ENCODE measurements at places on chromosomes 1 and 21. TPM values are rescaled to one million over a fixed set of nuclear protein-coding genes. Genes with fewer than 3 reads are reported as not detected.

GRCh38 chr21:28770867-28771661 lies 221.6 kb downstream of the LTN1 start:
- ATAC-seq: no peak

- peak; percentile 70 for ATAC-seq
These were observed 60.1 kb upstream of the NEK2 start for GRCh38 chr1:211735208-211736170.

DNA sequence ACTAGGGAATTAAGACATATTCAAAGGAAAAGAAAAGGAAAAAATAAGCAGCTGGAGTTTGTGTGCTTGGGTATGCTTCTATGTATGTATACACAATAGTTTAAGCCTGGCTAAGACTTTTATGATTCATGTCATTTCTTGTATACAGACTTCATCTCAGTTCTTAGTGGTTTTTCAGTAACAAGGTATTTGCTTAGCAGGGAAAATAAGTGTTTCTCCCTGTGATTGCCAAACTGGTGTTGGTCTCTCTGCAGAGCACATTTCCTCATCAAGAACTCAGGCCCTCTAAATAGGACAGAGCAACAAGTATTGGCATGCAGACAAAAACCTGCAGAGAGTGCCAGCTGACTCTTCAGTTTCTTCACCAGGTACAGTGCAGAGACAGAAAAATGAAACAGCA lies 484.4 kb upstream of the ZRANB2 start:
- no peak for ATAC-seq

- ATAC-seq: no peak
These were observed 37.9 kb downstream of the PIGM start for GRCh38 chr1:159993911-159994310.

The STUM gene
- 0.24 TPM for total RNA-seq

- ATAC-seq: no peak
These were observed 166.9 kb upstream of the FOXD3 start for GRCh38 chr1:63155437-63155836.

DNA sequence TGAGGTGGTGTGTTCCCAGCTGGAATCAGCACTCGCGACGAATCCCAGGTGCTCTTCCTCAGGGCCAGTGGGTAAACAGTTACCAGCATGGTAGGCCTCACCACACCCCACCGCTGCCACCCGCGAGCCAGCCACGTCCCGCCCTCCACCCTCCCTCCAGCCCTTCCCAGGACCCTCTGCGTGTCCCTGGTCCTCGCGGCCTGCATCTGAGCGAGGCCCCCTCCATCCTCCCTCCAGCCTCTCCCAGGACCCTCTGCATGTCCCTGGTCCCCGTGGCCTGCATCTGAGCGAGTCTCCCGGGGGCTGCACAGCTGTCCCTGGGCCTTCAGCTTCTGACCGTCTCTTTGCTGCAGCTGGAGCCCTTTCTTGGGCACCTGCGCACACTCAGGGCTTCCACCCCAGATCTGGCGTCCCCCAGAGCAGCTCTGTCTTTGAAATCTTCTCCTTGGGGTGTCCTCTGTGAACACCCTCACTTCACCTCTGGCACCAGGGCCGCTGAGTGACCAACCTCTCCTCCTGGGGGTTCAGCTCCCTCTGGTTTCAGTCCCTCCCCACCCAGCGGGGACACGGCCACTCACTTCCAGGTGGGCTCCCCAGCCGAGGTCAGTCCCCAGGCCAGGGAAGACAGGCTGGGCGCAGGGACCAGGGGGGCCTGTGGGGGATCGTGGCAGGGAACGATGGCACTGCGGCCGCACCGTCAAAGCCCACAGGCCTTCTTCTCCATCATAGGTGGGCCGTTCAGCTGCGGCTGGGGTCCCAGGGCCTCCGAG lies 57.8 kb upstream of the COL6A2 start:
- no peak for ATAC-seq

- no peak for ATAC-seq
These were observed 13.4 kb upstream of the FTCD start for GRCh38 chr21:46168659-46169386.

- peak; percentile 48 for ATAC-seq
These were observed 85.1 kb downstream of the CLDN17 start for GRCh38 chr21:30081506-30081905.

DNA sequence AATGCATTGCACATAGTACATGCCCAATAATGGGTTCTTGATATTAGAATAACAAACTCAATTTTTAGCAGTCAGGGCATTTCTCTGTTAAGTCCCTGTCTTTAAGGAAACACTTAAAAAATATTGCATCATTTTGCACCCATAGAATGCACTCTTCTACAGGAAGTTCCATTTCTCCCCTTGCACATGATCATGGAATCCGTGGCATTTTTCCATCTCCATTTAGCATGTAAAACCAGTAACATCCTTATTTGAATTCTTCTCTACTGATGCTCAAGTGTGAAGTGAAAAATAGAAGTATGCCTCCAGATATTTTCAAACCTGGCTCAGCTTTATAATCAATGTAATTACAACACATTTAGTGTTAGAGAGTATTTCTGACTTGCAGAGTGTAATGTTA lies 192.8 kb downstream of the RWDD3 start:
- ATAC-seq: no peak

The KPRP gene
- total RNA-seq: 3.6 TPM

DNA sequence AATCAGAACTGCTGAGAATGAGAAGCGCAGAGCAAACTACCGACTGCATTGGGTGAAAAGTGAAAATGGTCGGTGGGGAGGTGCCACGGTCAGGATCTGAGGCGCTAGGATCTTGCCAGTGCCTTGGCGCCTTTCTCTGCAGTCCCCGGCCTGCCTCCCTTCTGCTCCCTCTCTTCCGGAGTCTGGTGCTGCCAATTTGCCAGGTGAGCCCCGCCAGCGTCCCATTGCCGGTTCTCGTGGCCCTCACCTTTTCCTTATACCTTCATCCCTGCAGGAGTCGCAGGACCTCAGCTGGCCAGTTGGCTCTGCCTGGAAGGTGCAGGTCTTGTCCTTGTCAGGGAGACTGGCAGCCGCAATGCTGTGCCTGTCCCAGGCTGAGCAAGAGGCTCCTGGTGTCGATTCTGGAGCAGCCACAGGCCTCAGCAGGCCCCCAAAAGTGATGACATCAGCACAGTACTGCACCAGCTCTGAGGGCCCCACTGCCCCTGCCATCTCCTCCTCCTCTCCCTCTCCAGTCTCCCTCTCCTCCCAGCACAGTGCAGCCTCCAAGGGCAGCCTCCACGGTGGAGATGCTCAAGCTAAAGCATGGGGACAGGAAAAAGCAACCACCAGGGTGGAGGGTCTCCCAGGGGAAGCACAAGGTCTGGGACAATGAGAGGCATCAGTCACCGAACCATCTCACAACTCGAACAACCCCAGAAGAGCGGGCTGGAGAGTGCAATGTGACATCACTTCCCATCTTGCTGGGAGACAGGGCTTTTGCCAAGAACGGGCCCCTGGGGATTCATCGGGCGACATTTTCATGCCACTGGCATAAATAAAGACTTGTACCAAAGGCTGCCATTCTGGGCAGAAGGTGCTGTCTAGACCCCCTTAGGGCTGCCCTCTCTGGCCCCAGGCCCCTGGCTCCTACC lies 37.1 kb upstream of the H6PD start:
- ATAC-seq: no peak

- no peak for ATAC-seq
These were observed 7.8 kb downstream of the PIK3CD start for GRCh38 chr1:9659328-9659727.

DNA sequence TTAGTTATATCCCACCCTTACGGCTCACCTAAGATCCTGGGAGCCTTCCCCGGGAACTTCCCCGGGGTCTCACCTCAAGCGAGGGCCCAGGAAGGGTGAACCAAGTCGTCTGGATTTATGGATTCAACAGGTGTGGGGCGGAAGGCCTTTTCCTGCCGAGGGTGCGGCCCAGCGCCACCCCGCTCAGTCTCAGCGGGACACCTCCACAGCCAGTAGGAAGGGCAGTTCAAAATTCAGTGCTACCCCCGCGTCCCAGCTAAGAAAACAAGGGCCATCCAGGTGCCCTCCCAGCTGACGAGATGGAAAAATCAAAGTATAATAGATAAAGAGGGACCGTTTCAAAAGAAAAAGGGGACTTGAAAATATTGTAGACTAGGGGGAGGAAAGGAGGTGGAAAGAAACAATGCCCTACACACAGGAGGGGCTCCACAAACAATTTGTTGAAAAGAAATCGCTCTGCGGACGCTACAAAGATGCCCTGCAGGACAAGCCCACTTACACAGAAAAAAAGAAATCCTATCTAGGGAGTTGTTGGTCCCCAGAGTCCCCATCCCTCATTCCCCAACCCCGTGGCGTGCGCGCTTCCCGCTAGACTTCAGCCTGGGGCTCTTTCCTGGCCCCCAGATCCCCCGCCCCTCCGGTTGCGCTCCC lies 1.3 kb downstream of the SLC2A1 start:
- ATAC-seq: peak; percentile 1

DNA sequence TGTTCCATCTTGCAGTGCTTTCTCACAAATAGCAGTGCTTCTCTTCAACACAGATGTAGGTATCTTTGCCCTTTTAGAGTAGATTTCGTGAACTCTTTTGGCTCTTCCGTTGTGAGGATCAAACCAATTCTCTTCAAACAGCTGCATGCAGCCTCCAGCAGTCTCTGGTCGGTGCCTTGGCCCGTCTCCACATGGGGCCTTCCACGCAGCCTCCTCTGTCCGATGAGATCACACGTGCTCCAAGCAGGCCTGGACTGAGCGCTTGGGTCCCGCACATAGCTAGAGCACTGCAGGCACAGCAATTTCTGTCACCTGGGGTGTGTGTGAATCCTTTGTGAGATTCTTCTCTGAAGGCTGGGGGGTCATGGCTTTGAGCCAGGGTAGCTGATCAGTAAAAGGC lies 82.8 kb upstream of the KCNE2 start:
- no peak for ATAC-seq

- ATAC-seq: no peak
These were observed 104.2 kb downstream of the DUSP10 start for GRCh38 chr1:221637641-221638041.

GRCh38 chr1:97254731-97255463 lies 533.3 kb downstream of the PTBP2 start:
- ATAC-seq: no peak

The NEGR1 gene
- 0.16 TPM for total RNA-seq

GRCh38 chr1:95002540-95003432 lies 70.0 kb downstream of the ALG14 start:
- no peak for ATAC-seq

- peak; percentile 97 for ATAC-seq
These were observed 39.0 kb downstream of the LPAR3 start for GRCh38 chr1:84853741-84854721.

The CLDN14 gene
- total RNA-seq: not detected

DNA sequence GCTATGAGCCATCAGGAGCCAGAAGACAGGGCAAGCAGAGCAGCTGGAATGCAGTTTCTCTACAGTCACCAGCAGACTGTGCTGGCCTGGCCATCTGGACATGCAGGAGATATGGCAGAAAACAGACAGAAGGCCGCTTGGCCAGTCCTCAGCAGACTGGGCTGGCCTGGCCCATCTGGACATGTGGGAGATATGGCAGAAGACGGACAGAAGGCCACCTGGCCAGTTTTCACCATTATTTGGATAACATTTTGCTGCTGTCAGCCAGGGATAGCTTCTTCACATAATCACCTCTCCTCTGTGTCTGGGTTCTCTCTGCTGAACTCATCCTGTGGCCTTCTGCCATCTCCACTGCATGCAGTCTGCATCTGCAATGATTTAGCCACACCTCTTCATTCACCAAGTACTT lies 25.0 kb upstream of the CACYBP start:
- no peak for ATAC-seq

DNA sequence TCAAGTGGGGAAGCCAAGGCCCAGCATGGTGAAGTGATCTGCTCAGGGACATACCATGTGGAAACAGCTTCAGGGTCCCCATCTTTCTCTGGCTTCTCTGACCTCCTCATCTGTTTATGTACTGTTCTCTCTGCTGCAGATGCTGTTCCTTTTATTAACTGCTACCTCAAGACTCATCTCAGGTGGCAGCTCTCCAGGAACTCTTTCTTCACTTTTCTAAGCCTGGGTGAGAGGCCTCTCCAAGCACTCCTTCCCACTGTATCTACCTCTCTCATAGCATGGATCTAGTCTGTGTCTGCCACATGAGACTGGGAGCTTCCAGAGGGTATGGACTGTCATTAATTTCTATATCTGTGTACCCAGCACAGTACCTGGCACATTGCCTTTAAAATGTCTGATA lies 73.4 kb upstream of the PPM1J start:
- peak; percentile 8 for ATAC-seq

The C1orf105 gene
- total RNA-seq: not detected

- ATAC-seq: no peak
These were observed 105.5 kb downstream of the LRIG2 start for GRCh38 chr1:113178522-113178921.

DNA sequence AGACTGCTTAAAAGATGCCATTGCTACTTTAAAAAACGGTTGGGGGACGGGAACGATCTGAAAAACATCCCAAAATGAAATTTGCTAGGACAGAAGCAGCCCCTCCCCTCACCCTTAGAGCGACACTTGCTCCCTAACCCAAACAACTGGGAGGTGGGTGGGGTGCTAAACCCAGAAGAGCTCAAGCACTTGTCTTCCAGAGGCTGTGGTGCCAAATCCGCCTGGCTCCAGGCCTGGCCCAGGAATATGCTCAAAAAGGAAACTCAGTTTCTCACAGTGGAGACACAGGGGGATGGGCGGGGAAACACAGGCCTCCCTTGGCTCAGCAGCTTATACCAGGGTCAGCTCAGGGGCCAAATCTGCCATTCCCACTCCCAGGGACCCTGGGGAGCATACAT lies 644 bp upstream of the PBXIP1 start:
- ATAC-seq: no peak

DNA sequence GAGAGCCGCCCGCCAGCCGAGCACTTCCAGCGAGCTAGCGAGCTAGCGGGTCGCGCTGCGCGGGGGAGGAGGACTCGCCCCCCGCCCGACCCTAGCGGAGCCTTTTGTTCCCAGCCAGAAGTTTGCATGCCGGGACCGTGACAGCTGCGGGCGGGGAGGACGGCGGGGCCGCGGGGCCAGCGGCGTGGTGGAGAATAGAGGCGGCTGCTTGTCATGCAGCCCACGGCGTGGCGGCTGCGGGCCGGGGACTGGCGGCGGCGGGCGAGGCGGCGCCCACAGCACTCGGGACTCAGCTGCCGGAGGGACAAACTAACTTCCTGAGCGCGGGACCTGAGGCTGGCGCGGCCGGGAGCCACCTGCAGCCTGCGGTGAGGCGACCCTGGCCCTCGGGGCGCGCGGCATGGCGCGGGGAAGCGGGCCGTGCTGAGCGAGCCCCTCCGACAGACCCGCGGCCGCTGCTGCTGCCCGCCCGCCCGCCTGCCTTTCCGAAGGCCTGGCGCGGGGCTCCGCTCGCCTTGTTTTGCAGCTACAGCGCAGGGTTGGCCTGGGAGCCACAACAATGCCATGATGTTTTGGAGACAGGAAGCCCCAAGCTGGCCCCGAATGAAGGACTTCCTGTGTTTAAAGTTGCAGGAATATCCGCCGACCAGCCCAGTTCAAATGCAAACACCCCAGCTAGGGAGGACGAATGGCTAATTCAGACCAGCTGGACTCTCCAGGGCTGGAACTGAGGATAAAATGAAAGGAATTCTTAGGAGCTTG lies 82.2 kb upstream of the BMP8A start:
- peak; percentile 33 for ATAC-seq

The LCE3E gene
- 4.3 TPM for total RNA-seq

The RGS18 gene
- total RNA-seq: 0.52 TPM

The SGIP1 gene
- 1.4 TPM for total RNA-seq
